ENCODE measurements at places on chromosomes 5 and 9. TPM values are rescaled to one million over a fixed set of nuclear protein-coding genes. Genes with fewer than 3 reads are reported as not detected.
A peak's percentile ranks its signal among the peaks of the same experiment; 100 is the strongest.

Gene SV2C
- not detected for total RNA-seq

Gene ZFP37
- 2.3 TPM for total RNA-seq

Gene CDKN2B
- 2.3 TPM for total RNA-seq

Gene SPINK1
- total RNA-seq: not detected

Gene ADAMTSL1
- total RNA-seq: 26.9 TPM

Gene NMUR2
- total RNA-seq: not detected

Gene SLC6A19
- not detected for total RNA-seq

Gene IL3
- not detected for total RNA-seq

- no peak for DNase-seq
Measured at GRCh38 chr9:26677965-26678706, 214.5 kb downstream of the CAAP1 start.

DNA sequence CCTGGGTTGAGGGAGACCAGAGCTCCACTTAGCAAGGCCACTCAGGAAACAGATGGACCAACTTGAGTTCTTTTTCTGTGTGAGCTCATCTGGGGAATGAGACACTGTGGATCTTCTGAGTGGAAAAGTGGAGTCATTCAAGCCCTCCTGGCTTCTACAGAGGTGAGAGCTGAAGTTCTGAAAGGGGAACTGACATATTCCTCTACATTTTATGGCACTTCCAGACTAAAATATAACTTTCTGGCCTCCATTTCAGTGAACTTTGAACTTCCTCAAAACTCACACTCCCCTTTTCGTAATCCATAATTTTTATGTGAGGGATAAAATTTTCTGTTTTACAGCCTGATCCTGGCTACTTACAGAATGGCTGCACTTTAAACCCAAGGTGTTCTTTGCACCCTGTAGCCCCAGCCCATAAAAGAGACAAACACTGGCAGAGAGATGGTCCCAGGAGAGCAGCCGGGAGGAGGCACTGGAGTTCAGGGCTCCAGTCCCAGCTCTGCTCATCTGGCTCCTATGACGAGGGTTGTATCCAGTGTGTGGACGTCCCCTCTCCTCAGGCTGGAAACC is 10.8 kb downstream of the SPAAR start:
- DNase-seq: no peak

GRCh38 chr5:131994533-131995226 is 16.8 kb downstream of the ACSL6 start:
- DNase-seq: no peak

- DNase-seq: no peak
Measured at GRCh38 chr5:93120771-93121170, 460.2 kb downstream of the NR2F1-AS1 start.

DNA sequence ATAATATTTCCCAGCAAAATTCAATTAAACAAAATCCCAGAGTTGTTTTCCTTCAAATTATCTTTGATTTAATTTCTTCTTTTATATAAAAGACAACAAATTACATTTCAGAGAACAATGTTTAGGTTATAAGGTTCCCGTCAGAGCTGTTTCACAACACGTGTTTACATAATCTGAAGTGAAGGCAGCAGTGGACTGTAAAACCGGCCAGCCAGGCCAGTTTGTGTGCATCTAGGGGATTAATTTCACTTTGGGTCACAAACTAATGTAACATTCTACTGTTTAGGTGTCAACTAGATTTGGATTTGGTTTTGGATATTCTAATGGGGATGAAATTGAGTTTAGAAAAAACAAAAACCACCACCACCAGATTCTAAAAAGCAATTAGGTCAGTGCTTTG is 86.5 kb upstream of the PLPP1 start:
- DNase-seq: no peak

DNA sequence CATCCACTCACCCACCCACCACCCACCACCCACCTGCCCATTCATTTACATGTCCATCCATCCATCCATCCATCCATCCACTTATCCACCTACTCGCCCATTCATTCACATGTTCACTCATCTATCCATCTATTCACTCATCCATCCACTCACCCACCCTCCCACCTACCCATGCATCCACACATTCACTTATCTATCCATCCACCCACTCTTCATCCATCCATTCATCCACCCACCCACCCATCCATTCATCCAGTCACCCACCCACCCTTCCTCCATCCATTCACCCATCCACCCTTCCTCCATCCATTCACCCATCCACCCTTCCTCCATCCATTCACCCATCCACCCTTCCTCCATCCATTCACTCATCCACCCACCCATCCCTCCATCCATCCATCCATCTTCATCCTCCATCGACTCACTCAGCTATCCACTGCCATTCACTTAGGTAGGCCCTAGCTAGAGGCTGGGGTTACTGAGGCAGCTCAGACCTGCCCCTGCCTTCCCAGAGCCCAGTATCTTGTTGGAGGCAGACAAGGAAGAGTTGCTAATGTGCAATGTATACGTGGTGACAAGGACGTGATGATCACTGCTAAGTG is 12.7 kb downstream of the TSPAN17 start:
- no peak for DNase-seq

- DNase-seq: no peak
Measured at GRCh38 chr5:13746026-13746425, 198.5 kb downstream of the DNAH5 start.

DNA sequence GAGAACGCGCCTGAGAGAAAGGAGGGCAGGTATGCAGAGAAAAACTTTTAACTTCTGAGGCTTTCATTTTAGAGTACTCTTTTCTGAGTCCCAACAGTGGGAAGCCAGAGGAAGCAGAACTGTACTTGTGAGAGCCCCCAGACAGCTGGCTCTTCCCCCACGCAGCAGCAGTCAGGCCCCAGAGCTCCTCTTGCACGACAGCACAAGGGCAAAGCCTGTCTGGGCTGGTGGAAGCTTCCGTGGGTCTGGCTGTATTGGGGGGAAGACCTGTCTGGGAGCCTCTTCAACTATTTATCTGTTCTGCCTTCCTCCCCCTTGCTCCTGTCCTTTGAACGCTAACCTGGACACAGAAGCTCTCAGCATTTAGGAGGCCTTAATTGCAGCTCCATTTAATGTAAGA is 68.2 kb downstream of the THBS4 start:
- DNase-seq: no peak

DNA sequence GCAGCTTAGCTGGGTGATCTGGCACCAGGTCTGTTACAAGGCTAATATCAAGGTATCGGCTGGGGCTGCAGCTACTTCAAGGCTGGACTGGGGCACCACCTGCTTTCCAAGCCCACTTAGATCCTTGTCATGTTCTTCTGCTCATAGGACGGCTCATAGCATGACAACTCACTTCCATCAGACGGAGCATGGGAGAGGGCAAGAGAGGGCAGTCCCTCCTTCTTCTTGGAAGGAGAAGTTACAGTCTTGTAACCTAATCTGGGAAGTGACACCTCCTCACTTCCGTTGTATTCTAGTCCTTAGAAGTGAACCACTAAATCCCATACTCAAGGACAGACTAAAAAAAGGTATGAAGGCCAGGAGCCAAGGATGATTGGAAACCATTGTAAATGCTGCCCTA is 258.2 kb downstream of the MAST4 start:
- DNase-seq: no peak

DNA sequence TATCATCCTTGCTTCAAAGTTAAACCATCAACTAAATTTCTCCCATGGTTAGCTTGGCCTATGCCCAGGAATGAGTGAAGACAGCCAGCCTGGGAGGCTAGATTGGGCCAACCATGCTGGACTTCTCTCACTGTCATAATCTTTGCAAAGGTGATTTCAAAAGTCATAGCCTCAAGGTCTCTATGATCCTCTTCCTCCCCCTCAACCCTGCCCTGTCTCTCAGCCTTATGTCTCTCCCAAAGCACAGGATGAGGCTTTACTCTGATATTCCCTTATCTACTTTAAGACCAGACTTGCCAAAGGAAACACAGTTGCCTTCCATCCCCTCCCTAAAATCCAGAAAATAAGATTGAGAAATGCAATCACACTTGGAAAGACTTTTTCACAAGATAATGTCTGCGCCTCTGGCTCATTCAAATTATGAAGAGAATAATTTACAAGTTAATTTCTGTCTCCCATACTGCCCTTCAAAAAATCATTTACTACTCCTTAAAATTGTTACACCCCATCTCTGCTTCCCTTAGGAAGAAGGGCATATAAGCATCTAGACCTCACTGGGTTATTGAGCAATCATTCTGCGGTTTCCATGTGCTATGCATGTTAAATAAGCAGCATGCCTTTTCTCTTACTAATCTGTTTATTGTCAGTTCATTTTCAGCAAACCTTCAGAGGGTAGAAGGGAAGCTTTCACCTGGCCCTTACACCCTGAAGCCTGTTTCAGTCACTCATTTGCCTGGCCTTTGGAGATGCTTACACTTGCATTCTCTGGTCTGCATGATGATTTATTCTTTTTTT is 113.8 kb upstream of the ANKRD55 start:
- DNase-seq: no peak

DNA sequence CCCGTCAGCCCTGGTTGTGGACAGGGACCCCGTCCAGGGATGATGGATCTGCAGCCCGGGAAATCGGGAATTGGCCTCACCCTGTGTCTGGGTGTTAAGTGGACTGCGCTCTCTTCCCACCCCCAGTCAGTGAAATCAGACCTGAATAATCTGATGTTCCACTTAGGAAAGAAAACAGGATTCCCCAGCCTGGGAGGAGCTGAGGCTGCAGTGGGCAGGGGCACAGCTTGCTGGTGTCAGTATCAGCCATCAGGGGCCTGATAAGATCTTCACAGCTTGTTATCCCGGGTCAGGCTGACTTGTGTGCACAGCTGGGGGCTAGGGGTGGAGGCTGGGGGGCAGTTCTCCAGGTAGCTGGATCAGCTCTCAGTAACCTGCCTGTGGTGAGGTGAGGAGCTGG is 29.1 kb downstream of the LMX1B start:
- DNase-seq: no peak

GRCh38 chr5:134846641-134846960 is 833 bp downstream of the C5orf24 start:
- DNase-seq: no peak

GRCh38 chr5:2750758-2751464 is 566 bp downstream of the IRX2 start:
- no peak for DNase-seq

DNA sequence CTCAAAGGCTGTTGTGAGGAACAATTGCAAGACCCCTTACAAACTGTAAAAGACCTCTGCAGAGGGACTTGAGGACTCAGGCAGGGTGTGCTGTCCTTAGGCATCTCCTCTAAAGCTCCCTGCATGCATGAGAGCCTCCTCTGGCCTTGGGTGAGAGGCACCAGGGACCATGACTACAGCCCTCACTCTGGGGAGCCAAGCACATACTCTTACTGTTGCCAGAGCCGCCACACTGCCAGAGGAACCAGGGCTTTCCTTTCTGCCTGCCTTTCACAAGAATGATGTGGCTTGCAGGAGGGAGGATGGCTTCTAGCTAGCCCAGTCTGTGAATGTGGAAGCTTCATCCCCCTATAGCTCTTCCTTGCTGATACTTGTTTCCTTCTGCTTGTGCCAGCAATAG is 5.9 kb downstream of the IGFBPL1 start:
- no peak for DNase-seq

DNA sequence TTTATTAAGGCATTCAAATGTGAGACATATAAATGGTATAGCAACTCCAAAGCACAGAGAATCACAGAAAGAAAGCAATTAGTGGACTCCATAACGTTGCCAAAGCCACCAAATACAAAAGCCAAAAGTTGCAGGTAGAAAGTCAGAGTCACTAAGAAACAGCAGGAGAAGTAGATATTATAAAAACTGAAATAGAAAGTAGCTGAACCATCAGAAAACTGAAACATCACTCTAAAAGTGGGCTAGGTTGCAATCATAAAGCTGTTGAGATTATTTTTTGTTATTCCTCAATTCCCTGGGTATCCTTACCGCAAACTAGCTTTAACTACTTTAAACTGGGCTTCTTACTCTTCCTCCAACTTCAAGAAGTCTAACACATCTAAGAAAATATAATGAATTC is 108.1 kb upstream of the ARRDC3 start:
- DNase-seq: no peak

GRCh38 chr5:151686674-151687407 is at the start of gene SPARC:
Gene SPARC, minus strand, starts transcription at chr5:151686915. Its CDS starts 10,727 bp downstream, at chr5:151676188.
- DNase-seq: peak; percentile 76

DNA sequence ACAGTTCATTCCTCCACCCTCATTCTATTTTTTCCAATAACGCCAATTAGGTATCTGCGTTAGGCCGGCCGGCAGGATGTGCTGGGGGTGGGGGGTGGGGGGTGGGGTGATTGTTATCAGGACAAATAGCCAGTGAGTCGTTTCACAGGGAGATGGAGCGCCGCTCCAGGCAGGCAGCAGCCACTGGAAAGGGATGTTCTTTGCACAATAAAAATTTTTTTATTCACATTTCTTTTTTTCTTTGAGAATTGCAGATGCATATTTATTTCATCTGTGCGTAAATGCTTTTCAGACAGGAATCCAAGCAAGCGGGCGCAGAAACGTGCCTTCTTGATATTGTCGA is 4.1 kb downstream of the LMX1B start:
- no peak for DNase-seq

- DNase-seq: no peak
Measured at GRCh38 chr9:7123743-7124142, 366.0 kb downstream of the KDM4C start.

DNA sequence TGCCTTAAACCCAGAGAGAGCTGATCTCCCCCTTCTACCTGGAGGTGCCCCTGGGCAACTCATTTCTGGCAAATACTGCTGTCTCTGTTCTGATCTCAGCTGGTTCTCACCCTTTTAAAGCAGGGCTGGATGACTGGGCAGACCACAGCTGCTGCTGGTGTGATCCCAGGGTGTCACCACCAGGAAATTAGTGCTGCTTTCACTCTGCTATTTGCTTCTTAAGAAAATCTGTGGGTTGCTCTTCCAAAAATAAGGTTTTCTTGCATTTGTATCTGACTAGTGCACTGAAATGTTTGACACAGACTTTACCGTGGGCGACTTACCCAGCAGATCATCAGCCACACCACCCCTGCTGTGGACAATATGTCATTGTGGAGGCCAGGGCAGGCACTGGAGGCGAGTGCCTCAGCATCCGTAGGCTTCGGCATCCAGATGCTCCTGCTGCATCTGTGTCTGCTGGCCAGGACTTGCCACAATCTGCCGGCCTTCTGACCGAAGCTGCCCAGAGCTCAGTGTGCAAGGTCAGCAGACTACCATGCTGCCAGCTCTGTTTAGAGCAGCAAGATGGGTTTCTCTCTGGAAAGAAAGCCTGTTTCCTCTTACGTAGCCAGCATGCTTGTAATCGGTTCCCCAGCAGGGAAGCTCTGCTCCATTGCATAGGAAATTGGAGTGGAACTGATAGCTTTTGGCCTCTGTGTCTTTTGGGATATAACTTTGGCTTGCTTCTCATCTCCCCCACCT is 13.6 kb downstream of the ARHGAP26 start:
- no peak for DNase-seq

DNA sequence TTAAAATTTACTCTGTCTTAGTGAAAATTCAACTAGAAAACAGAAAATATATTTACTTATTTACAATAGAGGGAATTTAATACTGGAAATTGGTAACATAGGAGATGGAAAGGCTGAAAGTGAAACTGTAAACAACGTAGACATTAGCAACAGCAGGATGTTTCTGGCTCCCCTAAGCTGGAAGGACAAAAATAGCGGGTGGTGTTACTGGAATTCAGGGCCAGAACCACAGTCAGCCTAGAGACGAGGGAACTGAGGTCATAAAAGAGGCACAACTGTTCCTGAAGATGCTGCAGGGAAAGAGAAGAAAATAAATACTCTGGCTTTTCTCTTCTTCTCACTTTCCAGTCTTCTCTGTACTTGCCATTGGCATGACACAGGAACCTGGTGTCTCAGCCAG is 80.4 kb upstream of the NIPBL start:
- no peak for DNase-seq

Measured in pulmonary artery endothelial cell (primary cell).